ENCODE measurements at places on chromosomes 16 and 17.

DNA sequence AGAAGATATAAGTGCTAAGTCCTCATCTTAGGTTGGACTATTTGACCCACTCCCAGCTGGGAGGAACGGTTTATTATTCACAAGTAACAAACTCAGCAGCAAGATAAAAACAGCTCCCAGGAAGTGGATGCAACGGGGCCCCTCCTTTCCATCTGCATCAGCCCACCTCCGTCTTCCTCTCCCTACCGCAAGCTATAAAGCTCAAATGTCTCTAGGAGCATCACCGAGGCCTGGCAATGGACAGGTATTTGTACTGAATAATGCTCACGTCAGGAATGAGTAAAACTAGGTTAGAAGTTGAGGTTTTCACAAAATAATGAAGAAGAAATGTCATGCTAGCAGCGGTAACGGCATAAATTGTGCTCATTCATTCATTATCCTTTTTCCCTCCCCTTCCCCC, 408.7 kb upstream of the PSMD7 start:
- no peak for DNase-seq

GRCh38 chr17:75646638-75646992, 13.4 kb downstream of the SMIM5 start:
- no peak for DNase-seq

DNA sequence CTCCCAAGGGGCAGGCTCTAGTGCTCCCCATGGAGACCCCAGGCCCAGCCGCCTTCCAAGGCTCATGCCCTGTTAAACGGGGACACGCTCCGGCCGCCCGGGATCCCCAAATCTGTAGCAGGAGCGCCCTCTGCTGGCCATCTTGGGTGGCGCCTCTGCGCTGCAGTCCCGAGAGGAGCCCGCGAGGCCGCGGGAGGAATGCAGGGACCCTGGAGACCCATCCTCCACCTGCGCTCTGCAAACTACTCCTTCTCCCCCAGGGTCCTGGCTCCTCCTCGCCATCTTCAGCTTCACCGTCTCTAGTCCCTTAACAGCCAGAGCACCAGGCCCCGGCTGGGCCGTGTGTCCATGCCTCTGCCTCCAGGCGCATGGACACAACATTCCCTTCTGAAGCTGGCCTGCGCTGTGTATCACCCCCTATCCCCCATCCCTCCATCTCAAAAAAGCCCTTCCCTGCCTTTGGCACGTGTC, 23.6 kb upstream of the KRT17 start:
- peak; percentile 100 for DNase-seq

DNA sequence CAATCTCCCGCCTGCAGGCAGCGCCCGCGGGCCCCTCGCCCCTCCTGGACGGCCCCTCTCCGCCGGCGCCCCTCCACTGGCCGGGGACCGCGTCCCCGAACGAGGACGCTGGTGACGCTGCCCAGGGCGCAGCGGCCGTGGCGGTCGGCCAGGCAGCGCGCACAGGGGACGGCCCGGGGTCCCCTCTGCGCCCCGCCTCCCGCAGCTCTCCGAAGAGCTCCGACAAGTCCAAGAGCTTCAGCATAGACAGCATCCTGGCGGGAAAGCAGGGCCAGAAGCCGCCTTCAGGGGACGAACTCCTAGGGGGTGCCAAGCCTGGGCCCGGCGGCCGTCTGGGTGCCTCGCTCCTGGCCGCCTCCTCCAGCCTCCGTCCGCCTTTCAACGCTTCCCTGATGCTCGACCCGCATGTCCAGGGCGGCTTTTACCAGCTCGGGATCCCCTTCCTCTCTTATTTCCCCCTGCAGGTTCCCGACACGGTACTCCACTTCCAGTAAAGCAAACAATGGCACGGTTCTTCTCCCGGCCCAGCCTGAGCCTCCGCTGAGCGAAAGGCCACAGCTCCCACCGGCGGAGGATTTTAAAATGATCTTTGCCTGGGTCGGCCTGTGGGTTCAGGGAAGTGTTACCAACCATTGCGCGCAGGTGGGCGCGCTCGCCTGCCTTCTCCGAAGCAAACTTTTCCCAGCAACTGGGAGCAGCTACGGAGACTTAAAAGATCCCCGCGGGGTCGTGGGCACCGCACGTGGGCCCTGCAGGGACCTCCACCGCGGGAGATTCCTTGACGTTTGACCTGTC, 1.1 kb downstream of the FOXL1 start:
- DNase-seq, result no peak

GRCh38 chr16:48217708-48218107, 26.4 kb upstream of the LONP2 start:
- DNase-seq, result no peak

- no peak for DNase-seq
Measured at GRCh38 chr17:38864636-38865398, 5.0 kb upstream of the LASP1 start.

- no peak for DNase-seq
Measured at GRCh38 chr17:38504216-38504615, 76.0 kb downstream of the ARHGAP23 start.

DNA sequence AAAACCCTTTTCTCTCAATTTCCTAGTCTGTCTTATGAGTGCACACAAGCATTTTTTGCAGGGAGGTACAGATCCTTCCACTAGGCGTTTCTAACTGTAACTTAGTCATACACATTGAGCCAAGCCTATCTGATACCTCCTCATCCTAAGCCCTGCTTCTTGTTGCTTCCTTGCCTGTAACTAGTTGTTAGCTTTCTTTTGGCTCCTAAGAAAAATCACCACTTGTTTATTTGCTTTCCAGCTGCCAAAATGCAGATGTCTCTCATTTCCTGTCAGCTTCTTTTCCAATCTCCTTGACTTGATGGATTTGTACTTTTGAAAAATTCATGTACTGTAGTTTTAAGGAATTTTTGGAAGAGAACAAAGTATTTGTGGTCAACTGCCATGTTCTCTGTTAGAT, 73.7 kb downstream of the TNRC6C start:
- DNase-seq, result no peak

DNA sequence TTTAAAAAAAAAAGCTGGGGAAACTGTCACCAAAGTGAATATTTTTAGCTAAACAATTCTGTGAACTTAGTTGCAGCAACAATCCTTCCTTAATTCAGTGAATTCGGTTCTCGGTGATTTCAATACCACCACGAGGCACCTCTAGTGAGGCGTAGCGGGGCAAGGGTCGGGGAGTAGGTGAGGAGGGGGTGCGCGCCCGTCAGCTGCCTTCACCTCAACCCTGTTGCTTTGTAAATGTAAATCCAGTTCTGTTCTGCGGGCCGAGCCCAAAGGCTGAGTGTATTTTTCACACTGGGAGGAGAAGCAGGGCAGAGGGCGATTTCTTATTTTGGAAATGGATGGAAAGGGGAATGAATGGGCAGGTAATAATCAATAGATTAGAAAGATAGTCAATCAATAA, 17.4 kb downstream of the SALL1 start:
- no peak for DNase-seq

- no peak for DNase-seq
Measured at GRCh38 chr17:16121915-16122314, 93.4 kb downstream of the NCOR1 start.

All from activated CD8-positive, alpha-beta memory T cell treated with anti-CD3 and anti-CD28 coated beads, Interleukin-2, amount 50 U/mL, for 48 hours (primary cell).